GM04504 (cell line): ENCODE measurements at places on chromosomes 5 and 9.

DNA sequence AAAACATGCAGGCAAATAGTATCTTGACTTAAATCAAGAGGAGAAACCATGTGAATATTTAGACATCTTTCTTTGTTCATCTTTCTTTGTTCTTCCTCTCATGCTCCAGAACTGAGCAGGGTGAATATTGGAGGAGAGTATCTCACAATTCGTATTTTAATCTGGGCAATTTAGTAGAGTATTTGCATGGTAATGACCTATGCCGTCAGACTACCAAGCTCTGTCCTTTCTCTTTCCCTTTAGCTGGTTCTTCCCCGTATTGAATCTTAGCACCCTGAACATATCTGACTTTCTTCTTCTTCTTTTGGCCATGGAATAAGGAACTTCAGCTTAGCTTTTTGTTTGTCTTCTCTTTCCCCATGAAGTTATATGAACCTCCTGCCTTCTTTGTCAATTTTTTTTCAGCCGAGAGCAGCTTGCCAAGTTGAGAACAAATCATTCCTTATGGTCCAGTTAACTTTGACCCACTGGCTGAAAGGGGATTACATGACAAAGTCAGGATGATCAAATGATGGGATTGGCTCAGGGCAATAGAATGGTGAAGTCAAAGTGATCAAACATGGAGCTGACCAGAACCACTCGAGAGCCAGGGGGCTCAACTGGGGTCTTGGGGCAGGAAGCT, 95.8 kb downstream of the DAPK1 start:
- no peak for DNase-seq

GRCh38 chr5:145294331-145294730, 540.8 kb downstream of the PRELID2 start:
- no peak for DNase-seq

DNA sequence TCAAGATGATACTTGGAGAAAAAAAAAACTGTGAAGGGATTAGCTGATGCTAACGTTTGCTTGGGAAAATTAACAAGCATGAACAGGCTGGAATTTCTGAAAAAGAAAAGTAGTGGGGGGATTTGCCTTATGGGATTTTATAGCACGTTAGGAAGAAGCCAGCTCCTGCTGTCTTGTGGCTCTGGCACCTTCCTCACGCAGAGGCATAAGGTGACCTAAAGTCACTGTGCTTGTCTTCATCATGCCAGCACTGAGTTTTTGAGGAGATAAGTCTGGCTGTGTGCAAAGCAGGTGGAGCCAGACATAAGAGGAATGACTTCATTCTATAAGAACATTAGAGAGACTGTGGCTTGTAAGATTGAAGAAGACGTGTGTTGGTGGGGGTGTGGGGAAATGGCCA, 94.4 kb upstream of the MAP1B start:
- DNase-seq, result no peak

DNA sequence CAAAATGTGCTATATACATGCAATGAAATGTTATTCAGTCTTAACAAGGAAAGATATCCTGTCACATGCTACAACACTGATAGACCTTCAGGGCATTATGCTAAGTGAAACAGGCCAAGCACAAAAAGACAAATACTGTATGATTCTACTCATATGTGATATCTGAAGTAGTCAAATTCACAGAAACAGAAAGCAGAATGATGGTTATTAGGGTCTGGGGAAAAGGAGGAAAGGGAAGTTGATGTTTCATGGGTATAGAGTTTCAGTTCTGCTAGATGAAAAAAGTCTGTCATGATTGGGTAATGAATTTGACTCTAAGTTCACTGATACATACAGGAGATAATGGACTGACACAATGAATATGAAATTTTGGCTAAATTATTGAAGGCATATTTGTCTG, 11.2 kb upstream of the RIC1 start:
- DNase-seq, result no peak

DNA sequence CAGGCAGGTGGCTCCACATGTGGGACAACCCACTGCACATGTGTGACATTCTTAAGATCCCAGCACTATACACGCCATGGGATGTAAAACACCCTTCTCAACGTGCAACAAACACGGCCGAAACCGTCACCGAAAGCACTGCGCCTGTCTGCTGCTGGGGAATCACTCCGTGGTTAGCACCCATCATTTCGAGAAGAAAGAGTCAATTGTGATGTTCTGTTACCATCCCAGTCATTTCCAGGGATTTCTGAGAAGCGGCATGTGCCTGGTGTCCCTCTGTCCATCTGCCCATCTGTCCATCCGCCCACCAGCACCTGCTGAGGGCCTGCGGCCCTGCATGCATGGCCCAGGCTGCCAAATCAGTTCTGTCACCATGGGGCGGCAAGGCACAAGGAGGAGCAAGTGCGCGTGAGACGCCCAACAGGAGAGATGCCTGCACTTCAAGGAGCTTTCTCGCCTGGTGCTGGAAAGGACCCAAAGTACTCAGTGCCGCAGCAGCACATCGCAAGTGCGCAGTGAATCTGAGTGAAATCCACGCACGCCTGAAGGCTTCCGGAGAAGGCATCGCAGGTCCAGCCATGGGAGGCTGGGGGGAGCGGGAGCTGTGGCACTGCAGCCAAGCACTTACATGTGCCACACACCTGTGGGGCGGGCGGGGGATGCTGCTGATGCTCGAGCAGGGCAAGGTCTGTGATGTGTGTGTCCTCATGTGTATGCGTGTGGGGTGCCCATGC, 38.0 kb downstream of the VAV2 start:
- DNase-seq, result no peak

DNA sequence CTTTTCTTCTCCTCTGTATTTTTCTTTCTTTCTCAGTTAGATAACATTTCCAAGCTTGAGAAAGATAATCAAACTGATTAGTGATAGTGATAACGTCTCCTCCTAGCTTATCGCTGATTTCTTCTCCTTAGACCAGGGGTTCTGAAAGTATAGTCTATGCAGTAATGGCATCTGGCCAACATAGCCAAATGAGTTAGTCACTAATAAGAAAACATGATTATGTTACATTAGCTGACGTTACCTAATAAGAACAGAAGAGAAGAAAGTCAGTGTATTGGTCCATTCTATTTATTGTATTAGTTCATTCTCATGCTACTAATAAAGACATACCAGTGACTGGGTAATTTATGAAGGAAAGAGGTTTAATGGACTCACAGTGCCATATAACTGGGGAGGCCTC, 111.2 kb downstream of the STRBP start:
- no peak for DNase-seq

DNA sequence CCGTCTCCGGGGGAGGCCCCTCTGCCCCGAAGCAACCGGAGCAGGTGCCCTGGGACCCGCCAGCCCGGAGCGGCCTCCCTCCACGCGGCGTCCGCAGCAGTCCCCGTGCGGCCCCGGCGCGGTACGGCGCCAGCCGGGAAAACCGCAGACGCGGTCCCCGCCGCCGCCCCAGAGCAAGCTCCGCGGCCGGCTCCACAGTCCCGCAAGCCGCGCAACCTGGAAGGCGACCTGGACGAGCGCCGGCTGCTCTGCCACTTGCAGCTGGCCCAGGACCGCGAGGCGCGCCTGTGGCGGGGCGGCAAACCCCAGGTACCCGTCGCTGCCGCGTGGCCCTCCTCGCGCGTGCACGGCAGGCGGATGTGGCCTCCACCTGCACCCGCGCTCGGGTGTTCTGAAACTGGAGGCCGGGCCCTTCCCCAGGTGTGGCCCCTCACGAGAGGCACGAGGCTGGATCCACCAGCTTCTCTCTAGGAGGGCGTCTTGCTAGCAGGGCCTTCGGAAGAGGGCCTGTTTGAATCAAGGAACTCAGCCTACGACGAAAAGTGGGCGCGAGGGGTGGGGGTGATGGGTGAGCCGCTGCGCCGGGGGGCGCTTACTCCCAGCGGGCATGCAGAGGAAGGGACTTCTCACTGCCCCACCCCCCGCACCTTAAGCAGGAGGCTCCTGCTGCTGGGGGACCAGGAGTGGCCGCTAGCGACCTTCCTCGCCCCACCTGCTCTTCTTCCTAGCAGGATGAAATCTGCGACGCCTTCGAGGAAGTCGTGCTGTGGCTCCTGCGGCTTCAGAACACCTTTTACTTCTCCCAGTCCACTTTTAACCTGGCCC, 602 bp downstream of the CCNI2 start:
- no peak for DNase-seq

DNA sequence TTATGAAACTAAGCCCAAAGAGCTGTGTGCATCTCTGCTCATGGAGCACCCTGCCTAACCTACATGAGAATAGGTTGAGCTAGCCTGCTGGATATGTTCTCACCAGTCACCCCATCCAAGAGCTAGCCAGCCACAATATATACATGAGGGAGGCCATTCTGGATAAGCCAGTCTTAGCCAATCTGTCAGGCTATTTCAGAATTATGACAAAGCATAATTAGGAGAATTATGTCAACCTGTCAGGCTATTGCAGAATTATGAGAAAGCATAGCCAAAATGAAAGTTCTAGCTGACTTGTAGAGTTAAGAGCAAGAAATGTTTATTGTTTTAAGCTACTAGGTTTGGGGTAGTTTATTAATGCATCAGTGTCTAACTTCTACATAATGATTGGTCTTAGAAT, 189.8 kb downstream of the WDR70 start:
- no peak for DNase-seq

- no peak for DNase-seq
Observed at GRCh38 chr5:115514220-115514619, 30.4 kb downstream of the FEM1C start.

- no peak for DNase-seq
Observed at GRCh38 chr5:96151891-96152290, 190.2 kb upstream of the ELL2 start.

DNA sequence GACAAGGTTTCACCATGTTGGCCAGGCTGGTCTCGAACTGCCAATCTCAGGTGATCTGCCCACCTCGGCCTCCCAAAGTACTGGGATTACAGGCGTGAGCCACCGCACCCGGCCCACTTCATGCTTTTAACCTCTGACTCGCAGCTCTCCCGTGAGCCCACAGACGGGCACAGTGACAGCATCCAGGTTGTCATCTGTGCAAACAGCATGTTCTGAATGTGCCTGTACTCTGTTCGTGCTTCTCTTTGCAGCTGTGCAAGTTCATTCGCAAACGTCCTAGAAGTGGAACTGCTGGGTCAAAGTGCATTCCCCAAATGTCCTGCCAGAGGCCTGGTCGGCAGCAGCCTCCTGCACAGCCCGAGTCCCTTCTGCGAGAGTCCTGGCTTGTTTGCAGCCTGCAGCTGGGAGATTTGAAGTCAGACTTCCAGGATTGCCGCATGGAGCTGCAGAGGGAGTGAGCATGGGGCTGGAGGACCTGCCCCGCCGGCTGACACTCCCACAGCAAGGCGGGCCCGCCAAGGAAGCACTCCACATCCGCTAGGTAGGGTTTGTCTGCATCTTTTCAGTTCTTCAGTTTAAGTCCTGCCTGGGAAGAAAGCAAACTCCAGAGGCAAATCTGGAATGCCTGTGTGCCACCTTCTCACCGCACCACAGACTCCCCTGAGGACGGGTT, 3.4 kb downstream of the BRD3OS start:
- DNase-seq, result no peak

- no peak for DNase-seq
Observed at GRCh38 chr5:177228751-177229150, 74.8 kb downstream of the RAB24 start.

DNA sequence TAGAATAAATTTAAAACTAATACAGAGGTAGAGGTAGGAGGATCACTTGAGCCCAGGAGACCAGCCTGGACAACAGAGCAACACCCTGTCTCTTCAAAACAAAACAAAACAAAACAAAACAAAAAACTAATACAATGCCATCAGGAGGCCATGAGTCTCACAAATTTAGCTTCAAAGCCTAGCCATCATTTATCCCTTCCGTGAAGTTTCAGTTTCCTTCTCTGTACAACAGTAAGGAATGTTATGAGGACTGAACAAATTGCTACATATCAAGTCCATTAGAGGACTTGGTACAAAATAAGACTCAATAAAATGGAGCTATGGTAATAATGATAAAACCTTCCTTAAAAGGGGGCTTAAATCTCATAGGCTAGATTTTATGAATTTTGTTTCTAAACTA, 60.8 kb downstream of the MAPKAP1 start:
- no peak for DNase-seq

DNA sequence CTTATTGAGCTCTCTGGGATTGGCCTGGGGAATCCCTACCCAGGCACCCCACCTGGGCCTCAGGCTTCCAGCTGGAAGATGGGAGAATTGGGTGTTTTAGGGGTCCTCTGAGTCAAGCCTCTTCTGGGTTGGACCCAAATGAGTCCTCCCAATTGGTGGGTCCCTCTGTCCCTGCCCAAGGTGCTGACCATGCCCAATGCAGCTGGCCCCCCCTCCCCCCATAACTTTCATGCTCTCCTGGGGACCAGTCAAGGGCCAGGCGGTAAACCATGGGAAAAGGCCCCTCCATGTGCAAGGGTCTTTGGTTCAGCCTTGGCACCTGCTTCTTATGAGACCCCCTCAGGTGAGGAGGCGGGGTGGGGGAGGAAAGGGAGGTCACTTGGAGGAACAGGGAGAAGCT, 3.4 kb upstream of the PSD2 start:
- no peak for DNase-seq

- DNase-seq, result no peak
Observed at GRCh38 chr9:23841304-23841703, 15.3 kb upstream of the ELAVL2 start.

DNA sequence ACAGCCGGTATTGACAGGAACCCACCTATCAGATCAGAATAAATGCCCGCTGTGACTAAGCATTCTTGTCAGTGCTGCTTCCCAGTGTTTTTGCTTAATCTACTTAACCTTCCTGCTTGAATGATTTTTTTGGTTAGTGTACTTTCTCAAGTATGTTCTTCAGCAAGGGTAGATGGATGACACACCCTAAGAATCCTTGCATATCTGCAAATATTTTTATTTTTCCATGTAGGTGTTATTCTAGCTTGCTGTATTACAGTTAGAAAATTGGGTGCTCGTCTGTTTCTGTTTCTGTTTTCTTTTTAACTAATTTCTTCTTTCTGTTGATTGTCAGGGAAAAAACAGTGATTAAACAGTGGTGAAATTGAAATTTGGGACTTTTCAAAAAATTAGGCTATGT, 64.5 kb downstream of the SEC61B start:
- DNase-seq, result no peak

DNA sequence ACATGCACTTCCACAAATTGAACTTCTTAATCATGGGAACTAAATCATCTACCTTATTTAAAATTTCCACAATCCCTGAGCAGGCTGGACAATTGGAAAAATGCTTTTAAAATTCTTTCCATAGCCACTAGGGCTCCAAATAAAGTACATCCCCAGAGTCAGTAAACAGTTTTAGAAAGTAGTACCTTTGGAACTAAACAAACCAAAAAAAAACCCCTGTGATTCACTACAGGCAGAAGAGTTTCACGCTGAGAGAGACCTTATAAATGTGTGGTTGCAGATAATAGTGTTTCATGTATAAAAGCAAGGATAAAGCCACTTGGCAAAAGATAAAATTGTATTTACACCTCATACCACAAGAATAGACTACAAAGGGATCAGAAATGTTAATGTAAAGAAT, 11.8 kb upstream of the HMGCR start:
- DNase-seq, result no peak

DNA sequence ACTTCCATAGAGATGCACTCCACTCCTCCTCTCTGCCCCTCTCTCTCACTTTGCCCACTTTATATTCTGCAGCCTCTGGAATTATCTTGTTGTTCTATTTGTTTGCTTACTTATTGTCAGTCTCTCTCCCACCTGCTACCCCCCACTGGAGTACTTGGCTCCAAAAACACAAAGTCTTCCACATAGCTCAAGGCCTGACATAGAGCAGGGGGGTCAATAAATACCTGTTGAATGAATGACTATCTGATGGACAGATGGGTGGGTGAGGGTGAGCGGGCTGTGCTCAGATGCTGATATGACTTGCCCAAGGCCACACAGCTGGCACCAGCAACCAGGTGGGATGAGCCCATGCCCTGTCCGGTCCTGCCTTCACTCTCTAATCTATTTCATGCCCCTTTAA, 13.4 kb upstream of the UNC5A start:
- DNase-seq, result no peak

- DNase-seq, result no peak
Observed at GRCh38 chr9:93166699-93167098, 17.2 kb upstream of the WNK2 start.
